Activated T-cell treated with anti-CD3 and anti-CD28 coated beads, Interleukin-2, amount 50 U/mL, for 4 hours (primary cell): ENCODE measurements at places on chromosomes 13 and 19. TPM values are rescaled to one million over a fixed set of nuclear protein-coding genes. Genes with fewer than 3 reads are reported as not detected.

- DNase-seq: no peak
Measured at GRCh38 chr19:16180611-16181010, 4.6 kb upstream of the FAM32A start.

GRCh38 chr19:29564574-29565005 is 38.8 kb downstream of the VSTM2B start:
- no peak for DNase-seq

Gene RFPL4AL1
- not detected for total RNA-seq

Gene DNAJC15
- 16.0 TPM for total RNA-seq

Gene PABPC3
- total RNA-seq: 0.38 TPM

Gene FBN3
- total RNA-seq: not detected
